ENCODE measurements at places on chromosomes 16 and 17. TPM values are rescaled to one million over a fixed set of nuclear protein-coding genes. Genes with fewer than 3 reads are reported as not detected.

DNA sequence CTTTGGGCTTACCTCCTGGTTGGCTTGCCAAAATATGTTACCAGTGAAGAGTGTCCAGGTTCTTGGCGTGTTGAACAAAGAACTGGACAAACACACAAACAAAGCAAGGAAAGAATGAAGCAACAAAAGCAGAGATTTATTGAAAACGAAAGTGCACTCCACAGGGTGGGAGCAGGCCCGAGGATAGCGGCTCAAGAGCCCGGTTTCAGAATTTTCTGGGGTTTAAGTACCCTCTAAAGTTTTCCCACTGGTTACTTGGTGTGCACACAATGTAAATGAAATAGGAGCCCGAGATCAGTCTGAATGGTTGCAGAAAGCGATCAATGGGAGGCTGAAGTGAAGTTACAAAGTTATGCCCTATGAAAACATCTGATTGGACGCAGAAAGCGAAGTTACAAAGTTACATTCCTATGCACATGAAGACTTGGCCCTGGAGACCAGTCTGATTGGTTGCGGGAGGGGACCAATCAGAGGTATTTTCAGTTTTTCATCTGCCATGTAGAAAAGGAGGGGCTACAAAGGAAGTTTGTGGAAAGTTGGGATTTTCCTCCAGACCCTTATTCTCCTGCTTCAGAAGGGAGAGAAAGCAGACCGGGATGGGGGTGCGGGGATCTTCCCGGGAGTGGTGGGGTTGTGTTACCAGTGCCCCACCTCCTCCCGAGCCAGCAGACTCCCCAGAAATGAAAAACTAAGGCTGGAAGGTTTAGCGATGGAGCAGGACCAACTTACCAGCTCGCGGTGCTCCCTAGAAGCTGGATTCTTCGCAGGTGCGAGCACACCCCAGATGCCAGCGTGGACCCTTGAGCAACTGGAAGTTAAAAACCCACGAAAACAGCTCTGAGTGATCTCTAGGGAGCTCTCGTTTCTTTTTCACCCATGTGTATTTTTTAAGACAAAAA is at the start of gene SLFN12:
SLFN12 (minus strand) TSS at position 325 of the 899 bp plus-strand sequence. CDS start 9,472 bp downstream, outside the sequence.
- DNase-seq: peak; percentile 97

DNA sequence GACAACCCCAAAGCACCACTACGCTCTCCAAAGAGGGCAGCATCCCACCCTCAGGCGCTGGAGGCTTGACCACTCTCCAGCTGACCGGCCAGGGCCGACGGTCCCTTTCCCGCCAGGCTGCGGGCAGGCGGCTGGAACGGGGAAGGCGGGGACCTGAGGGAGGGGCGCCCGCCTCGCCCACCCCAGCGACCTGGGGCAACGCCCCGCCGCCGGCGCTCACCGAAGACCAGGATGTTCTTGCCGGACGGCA is 431 bp downstream of the DYNC1LI2 start:
- DNase-seq: peak; percentile 13

GRCh38 chr17:82232876-82233785 is 4.3 kb downstream of the SLC16A3 start:
- DNase-seq: no peak

DNA sequence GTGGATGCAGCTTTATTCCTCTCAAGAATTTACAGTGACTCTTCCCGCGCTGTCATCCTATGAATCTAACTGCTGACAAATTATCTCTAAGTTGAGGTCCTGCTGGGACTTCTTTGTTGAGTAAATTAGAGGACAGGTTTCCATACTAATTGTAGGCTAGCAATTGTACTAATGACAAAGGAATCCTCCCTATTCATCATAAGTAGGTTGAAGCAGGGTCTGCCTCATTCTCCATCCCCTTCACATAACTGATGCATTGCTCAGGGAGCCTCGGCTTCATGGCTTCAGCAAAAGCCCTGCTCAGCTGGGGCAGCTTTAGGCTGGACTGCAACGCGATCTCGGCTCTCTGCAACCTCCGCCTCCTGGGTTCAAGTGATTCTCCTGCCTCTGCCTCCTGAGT is 83.1 kb upstream of the IRX6 start:
- no peak for DNase-seq

The HS3ST4 gene
- total RNA-seq: not detected

The PROCA1 gene
- total RNA-seq: 2.4 TPM
